ENCODE measurements at places on chromosomes 5 and 9.

GRCh38 chr5:36397901-36398536 lies 96.3 kb upstream of the RANBP3L start:
- DNase-seq: peak; percentile 48

DNA sequence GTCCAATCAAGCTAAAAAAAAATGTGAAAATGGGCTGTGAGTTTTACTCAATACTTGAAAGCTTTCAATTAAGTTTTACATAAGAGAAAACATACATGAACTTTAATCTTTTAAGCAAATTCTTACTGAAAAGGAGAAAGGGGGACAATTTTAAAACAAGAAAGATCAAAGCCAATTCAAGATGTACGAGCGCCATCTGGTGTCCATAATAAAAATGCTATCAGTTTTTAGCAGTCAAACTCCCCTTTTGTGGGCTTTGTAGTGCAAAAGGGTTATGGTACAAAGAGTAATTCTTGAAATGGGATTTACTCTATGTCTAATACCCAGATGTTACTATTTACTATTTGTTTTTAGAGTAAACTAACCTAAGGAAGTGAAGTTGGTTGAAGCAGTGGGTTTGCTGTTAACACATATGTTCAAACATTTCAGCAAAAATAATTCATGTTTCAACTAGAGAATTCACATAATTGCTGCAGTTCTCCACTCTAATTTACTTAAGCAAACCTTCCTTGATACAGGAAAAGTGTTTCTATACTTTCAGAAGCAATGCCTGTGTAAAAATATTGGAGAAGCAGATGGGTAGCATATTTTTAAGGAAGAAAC lies 228.2 kb upstream of the TYRP1 start:
- DNase-seq: peak; percentile 4

DNA sequence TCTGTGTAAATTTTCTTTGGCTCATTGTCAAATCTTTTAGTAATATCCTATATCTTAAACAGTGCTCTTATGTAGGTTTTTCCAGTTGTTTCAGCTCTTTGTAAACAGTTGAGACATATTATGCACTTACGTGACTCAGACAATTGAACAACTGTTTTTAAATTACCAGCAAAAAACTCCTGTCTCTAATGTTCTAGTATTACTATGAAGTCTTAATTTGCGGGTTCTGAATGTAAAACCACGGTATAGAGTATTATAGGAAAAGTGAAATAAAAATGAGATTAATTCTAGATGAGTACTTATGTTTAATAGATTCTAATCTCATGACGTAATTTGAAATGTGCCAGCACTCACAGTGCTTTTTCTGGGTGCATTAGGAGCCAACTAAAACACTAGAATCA lies 136.0 kb downstream of the GDNF start:
- DNase-seq: no peak

DNA sequence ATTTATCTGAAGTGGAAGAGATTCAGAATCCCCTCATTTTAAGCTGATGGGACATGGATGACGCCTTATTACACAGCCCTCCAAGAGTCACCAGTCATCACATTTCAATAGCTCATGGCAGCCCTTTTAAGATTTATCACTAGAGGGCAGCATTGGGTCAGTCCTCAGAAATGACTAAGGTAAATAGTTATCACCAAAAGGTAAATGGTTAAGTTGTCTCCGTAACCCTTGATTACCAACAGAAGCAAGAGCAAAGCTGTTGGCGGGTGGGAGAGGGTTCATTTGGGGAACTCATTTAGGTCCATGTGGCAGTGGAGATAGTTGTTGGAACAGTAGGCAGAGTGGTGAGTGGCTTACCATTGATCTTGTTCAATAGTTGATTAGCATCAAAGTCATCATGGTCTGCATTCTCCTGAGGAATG lies 12.0 kb upstream of the C9 start:
- DNase-seq: peak; percentile 62

- DNase-seq: no peak
Measured at GRCh38 chr9:98180996-98181395, 11.4 kb downstream of the CORO2A start.

DNA sequence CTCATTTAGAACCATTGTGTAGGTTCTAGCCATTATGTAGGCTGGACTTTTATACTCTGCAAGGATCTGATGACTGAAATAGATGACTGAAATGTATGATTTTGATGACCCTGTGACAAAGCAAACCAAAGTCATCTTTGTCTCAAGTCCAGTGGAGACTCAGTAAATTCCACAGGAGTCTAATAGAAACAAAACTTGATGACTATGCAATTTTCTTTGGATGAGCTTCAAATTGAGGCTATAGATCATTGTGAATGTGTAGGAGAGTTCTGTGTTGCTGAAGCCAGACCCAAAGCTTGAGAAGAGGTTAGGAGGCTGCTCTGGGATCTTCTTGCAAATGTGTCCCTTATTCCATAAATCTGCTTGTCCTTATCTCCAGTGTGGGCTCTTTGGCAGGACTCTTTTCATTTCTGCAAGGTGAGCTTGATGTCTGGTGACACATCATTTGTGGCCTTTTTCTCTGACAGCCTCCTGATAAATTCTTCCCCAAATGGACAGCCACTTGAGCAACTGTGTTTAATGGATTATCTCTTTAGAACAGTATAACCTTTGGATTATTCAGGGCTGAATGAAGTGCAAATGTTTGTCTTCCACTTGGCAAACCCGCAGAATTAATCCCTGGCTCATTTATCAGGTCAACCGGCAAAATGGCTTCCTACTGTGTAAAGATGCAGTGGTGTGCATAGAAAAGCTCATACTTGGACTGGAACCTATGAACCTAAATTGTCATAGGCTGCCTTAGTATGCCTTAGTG lies 235.1 kb upstream of the ANKH start:
- DNase-seq: no peak

- peak; percentile 21 for DNase-seq
Measured at GRCh38 chr5:146877783-146878475, 628 bp downstream of the PPP2R2B start.

DNA sequence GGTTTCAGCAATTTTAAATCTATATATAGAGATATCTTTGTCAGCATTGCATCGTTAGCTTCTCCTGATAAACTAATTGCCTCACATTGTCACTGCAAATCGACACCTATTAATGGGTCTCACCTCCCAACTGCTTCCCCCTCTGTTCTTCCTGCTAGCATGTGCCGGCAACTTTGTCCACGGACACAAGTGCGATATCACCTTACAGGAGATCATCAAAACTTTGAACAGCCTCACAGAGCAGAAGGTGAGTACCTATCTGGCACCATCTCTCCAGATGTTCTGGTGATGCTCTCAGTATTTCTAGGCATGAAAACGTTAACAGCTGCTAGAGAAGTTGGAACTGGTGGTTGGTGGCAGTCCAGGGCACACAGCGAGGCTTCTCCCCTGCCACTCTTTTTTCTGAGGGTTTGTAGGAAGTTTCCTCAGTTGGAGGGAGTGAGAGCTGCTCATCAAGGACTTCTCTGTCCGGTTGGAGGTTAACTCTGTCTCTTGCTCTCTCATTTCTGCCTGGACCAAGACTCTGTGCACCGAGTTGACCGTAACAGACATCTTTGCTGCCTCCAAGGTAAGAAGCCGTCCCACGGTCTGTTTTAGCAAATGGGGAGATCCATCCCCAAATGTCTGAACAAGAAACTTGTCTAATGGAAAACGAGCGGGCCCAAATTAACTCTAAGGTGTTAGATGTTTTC lies at the start of gene IL4:
IL4 (plus strand) TSS at position 51 of the 692 bp plus-strand sequence; CDS start at position 113, 62 bp downstream.
- DNase-seq: no peak

DNA sequence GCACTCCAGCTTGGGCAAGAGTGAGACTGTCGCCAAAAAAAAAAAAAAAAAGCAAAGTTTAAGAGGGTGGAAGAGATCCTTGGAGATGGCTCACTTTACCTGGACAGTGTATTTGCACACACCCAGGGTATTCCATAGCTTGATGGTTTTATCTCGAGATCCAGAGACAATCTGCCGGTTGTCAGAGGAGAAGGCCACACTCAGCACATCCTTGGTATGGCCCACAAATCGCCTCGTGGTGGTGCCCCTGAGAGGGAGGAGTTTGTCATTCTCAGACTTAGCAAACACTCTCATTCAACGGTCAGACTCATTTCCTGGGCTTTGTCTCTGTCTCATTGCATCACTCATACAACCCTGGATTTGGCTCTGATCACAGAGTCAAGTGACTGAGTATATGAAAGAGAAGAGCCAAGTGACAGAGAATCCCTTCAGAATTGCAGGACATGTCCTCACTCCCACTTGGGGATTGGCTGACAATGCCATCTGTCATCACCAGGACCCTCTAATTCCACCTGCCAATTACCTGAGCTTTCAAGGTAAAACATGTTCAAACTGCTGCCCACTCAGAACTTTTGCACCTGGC lies 2.2 kb downstream of the RACK1 start:
- DNase-seq: peak; percentile 87

DNA sequence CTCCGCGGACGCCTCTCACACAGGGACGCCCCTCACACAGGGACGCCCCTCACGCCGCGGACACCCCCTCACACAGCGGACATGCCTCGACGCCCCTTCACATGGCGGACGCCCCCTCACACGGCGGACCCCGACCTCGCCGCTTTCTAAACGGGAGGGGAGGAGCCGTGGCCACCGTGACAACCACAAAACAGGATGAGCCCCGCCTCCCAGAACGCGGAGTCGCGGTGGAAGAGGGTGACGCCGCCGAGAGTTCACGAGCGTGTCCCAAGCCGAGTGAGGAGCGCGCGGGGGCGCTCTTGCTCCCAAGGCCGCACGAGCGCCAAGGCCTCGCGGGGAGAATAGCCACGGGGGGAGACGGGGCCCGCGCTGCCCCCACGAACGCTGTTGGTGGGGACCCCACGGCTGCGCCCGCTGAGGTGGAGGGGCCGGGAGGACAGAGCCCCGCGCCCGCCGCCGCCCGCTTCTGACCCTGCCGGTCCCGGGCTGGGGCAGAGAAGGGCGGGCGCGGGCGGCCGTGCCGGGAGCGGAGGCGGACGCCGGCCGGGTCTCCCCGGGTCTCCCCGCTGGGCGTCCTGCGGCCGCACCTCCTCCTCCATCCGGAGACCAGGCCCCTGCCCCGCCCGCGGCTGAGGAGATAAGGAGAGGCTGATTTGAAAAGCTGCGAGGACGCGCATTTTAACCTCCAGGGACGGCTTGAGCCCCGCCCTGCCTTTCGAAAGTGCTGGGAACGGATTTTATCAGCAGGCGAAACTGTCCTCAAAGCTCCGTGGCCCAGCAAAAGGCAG lies 3.9 kb upstream of the NKD2 start:
- peak; percentile 42 for DNase-seq

- peak; percentile 31 for DNase-seq
Measured at GRCh38 chr5:74497706-74498105, 142.8 kb downstream of the ENC1 start.

GRCh38 chr5:69138766-69139165 lies 28.2 kb upstream of the CCNB1 start:
- no peak for DNase-seq

- no peak for DNase-seq
Measured at GRCh38 chr9:89225991-89226471, 47.4 kb upstream of the SHC3 start.

GRCh38 chr5:110031402-110032140 lies 341.8 kb downstream of the MAN2A1 start:
- no peak for DNase-seq

GRCh38 chr5:127813633-127814587 lies 110.7 kb downstream of the CCDC192 start:
- DNase-seq: peak; percentile 87

DNA sequence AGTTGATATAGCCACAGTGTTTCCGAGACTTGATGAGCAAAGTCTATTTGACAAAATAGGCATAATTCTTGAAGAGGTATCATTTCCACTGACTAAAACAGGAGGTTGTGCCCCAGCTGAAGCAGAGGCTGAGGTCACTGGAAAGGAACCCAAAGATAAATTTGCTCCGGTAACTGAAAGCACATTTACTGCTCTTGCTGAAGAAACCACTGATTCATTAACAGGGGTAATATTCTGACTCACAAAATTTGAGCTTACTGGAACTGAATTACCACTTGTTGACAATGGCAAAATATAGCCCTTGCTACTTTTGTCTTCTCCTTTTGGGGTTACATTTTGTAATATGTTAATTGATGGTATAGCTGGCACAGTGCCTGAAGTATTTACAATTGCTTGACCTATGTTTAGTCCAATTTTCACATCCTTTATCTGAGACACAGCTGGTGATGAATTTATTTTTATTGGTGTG lies 30.2 kb downstream of the MLANA start:
- DNase-seq: peak; percentile 7

DNA sequence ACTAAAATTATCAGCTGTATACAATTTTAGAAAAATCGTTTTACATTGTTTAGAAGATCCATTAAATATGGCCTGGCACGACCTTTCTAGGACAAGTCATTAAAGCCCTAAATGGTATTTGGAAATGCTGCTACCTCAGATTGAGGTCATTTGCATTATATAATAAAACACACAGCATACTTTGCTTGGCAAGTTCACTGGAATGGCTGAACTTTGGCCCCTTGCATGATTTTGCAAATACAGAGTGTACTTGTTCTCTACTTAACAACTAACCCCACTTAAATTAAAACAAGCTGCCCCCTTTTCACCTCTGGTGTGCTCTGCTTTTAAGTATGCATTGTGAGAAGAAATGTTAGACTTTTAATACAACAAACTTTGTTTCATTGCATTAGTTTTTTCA lies 860.1 kb downstream of the PTPRD start:
- no peak for DNase-seq

- DNase-seq: no peak
Measured at GRCh38 chr9:116654059-116654355, 33.1 kb upstream of the TRIM32 start.

DNA sequence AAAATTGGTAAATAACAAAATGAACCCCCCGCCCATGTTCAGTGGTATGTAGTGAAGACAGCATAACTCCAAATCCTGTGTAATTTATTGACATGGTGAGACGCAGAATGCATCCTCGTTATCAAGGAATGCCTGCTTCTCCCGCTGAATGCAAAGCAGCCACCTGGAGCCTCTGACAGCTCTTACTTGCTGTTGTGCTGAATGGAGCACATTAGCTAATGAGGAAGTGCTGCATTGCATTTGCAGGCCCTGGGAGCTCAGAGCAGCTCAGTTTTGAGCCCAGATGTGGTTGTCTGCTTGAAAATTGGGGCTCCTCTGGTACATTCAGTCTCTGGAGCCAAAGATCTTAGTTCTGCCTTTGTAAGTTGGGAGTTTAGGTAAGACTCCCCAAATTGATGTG lies 28.9 kb downstream of the PLAC8L1 start:
- no peak for DNase-seq

GRCh38 chr9:127132375-127132774 lies 9.9 kb upstream of the ANGPTL2 start:
- DNase-seq: no peak

- no peak for DNase-seq
Measured at GRCh38 chr9:15374825-15375224, 47.9 kb upstream of the SNAPC3 start.

DNA sequence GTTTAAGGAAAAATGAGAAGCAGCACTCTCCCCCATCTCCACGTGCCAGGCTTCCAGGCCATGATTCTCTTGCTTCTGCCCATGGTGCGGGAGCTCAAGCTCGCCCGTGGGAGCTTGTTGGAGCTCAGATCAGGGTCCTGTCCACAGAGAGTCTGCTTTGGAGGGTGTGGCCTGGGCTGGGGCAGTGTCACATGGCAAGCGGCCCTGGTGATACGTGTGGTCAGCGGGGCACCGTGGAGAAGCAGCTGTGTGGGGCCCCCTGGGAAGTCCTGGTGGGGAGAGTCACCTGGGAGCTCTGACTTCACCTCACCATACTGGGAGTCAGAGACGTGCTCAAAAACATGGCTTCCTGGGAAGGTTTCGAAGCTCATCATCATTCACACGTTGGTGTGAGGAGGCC lies 275.3 kb downstream of the GADD45G start:
- DNase-seq: no peak

Data from EL (cell line).